ENCODE measurements at places on chromosomes 4 and X.
A peak's percentile ranks its signal among the peaks of the same experiment; 100 is the strongest.

- no peak for DNase-seq
Measured at GRCh38 chrX:131649741-131650140, 105.9 kb downstream of the OR13H1 start.

GRCh38 chrX:128781506-128781905 is 729.3 kb upstream of the ACTRT1 start:
- no peak for DNase-seq

GRCh38 chrX:130726661-130727060 is 176.3 kb downstream of the ENOX2 start:
- DNase-seq = peak; percentile 49

- DNase-seq = peak; percentile 18
Measured at GRCh38 chr4:38621028-38621684, 42.8 kb upstream of the KLF3 start.

DNA sequence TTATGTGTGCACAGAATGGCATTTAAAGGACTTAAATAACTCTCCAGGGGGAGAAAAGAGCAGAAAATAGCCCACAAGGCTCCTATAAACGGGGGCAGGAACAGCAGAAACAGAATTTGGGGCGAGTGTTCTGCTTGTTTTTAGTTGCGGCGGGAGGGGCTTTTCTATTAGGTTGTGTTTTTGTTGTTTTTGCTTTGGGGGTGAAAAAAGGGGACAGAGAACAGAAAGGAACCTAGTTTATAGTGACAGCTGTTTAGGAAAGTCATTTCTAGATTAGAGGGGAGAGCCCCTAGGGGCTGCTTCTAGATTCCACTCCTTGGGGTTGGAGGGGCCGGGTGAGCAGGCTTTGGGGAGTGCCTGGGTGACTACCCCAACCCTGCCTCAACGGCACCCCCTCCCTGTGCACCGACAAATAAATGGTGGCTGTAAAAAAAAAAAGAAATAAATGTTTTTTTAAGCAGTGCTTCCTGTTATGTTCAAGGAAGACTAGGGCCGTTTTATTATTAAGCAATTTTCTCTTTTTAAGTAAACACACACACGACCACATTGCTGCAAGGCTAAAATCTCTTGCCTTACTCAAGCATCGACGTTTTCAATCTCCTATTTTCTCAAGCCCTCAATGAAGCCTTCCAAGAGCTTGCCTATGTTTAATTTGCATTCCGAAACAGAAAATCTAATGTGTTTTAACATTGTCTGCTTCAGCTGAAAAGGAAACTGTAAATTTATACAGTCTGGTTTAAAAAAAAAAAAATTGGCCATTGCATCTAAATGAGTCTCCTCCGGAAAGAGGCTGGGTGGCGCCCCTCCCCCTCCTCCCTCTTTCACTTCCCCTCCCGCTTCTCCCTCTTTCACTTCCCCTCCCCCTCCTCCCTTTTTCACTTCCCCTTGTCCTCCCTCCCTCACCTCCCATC is 123.3 kb upstream of the TBL1X start:
- DNase-seq = peak; percentile 60

- no peak for DNase-seq
Measured at GRCh38 chr4:38815885-38816782, 11.5 kb upstream of the TLR1 start.

GRCh38 chr4:5166377-5166776 is 115.1 kb downstream of the STK32B start:
- DNase-seq = no peak

GRCh38 chr4:53744446-53745160 is 153.3 kb upstream of the LNX1 start:
- DNase-seq = no peak

DNA sequence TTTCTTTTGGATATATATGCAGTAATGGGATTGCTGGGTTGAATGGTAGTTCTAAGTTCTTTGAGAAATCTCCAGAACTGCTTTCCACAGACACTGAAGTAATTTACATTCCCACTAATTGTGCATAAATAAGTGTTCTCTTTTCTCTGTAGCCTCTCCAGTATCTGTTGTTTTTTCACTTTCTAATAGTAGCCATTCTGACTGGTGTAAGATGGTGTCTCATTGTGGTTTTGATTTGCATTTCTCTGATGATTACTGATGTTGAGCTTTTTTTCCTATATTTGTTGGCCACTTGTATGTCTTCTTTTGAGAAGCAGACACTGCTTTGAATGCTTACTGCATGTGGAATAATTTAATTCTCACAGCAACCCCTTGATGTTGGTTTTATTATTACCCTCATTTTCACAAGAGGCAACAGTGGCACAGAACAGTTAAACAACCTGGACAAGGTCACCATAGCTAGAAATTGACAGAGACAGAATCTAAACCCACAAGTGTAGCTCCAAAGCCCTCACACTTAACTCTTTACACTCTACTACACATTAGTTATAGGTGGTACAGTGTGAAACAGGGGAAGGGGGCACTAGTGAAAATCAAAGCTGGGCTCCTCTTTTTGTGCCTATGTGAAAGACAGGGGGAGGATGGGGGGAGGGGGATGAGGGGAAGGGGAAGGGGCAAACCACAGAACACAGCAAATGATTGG is 96.1 kb downstream of the REELD1 start:
- DNase-seq = no peak

- no peak for DNase-seq
Measured at GRCh38 chr4:187064033-187064432, 340.4 kb upstream of the FAT1 start.

DNA sequence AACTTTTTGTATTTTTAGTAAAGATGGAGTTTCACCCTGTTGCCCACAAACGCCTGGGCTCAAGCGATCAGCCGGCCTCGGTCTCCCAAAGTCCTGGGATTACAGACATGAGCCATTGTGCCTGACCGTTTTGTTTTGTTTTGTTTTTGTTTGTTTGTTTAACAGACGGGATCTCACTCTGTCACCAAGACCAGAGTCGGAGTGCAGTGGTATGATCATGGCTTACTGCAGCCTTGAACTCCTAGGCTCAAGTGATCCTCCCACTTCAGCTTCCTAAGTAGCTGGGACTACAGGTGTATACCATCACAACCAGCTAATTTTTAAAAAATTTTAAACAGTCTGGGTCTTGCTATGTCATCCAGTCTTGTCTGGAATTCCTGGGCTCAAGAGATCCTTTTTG is 53.5 kb downstream of the FNIP2 start:
- no peak for DNase-seq

- DNase-seq = no peak
Measured at GRCh38 chrX:20042221-20042620, 51.4 kb upstream of the BCLAF3 start.

GRCh38 chr4:165668694-165669093 is 204.3 kb upstream of the TLL1 start:
- DNase-seq = peak; percentile 7

DNA sequence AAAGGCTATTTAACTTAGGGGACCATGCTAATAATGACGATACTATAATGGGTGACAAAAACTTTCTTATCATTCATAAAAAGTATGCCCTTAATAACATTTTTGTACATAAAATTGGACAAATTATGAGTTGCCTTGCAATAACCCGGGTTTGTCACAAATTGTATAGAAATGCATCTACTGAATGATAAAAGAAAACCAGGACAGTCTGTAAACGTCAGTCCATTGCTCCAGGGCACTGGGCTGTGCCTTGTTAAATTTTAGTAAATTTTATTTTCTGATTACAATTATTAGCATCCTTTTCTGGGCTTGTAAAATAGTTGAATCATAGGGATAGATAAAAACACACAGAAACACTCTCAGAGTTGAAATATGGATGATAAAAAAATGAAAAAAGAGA is 778.3 kb downstream of the RAPGEF2 start:
- DNase-seq = no peak

GRCh38 chrX:98207947-98208346 is 1324.2 kb downstream of the RPA4 start:
- no peak for DNase-seq

DNA sequence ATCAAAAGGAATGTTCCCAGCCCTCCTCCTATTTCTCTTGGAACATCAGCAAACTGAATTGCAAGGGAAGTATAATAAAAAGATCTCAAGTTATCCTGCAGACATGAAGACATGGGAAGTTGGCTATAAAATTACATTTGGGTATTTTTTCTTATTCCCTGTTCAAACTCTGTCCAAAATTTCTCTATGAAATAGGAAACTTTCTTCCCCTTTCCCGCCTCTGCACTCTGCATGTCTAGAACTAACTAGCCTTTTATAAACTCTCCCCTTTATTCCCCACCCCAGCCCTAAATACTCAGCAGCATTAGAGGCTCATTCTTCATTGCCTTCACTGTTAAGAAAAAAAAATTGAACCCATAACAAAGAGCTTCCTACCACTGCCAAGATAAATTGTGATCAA is 126.7 kb upstream of the EDNRA start:
- DNase-seq = no peak

DNA sequence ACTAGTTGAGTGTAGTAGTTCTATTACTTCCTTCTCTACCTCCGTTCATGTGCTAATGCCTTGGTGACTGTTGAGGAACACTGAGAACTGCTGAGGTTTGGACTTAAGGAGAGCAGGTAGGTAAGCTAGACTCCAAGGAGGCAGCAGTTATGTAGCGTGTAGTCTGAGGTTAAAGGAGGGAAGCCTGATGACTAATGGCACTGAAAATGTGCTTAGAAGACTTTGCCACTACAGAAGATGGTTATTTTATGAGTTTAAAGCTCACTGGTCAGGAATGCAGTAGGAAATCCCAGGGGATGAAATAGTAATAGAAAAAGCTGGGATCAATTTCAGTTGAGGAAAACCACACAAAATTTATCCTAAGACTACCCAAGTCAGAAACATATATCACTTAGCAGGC is 1077.3 kb downstream of the RAPGEF2 start:
- DNase-seq = no peak

DNA sequence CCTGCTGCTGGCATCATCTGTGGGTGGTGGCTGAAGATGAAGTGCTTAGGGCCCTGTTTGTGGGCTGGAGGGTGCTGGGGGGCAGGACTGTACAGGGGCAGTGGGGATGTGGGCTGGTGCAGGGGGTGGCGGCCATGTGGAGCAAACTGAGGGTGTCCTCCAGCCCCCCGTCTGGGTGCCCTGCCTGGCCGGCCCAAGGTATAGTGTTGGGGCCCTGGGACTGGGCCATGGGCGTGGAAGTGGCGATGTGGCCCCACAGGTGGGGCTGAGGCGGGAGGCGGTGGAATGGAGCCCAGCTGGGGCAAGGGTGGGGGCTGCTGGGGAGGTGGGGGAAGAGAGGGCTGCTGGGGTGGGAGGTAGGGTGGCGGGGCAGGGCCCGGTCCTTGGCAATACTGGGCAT is 9.5 kb upstream of the KDM5C start:
- no peak for DNase-seq

GRCh38 chr4:170017252-170017651 is 8.9 kb downstream of the MFAP3L start:
- no peak for DNase-seq

DNA sequence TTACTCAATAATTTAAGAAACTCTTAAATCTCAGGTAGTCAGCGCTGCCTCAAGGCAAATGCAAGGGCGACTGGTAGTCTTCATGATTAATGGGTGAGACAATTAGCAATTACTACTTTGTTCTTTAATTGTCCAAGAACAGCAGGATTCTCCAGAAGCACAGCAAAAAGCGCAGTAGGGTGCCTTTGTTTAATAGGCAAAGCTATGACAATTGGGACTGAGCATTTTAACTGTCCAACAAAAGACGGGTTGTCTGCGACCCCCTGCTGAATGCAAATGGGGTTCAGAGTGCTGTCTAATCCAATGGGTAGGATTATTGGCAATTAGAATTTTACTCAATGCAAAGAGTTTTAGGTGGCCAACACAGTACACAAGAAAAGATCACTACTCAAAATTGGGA is 286.1 kb downstream of the CHIC1 start:
- DNase-seq = no peak

- no peak for DNase-seq
Measured at GRCh38 chr4:83489711-83490326, 4.9 kb upstream of the ABRAXAS1 start.

DNA sequence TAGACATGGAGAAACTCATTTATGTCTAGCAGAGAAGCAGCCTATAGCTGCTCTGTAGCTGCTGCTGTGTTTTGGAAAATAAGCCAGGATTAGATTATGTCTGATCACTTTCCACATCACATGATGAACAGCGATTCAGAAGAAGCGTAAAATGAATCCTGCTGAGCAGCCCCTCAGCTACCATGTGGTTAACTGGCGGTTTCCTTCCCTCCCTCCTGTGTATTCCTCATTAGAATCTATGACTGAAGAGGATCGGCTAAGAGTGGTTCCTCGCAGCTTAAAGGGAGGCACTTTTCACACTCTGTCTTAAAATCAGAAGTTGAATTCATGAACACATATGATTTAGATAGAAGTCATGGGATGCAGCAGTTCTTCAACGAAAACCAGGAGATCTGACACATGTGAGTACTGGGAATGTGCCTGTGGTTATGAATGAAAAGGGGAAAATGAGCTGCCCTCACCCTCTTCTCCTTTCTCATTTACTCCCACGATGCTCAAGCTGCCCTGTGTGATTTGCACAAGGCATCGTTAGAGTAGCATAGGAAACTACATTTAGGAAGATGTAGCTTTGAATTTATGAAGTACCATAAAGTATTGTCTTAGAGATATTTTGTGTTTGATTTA is at the start of gene PPEF1:
Gene PPEF1, plus strand, starts transcription at position 220 of the 624 bp plus-strand sequence. Its CDS starts 136 bp downstream, at position 356.
- DNase-seq = no peak

DNA sequence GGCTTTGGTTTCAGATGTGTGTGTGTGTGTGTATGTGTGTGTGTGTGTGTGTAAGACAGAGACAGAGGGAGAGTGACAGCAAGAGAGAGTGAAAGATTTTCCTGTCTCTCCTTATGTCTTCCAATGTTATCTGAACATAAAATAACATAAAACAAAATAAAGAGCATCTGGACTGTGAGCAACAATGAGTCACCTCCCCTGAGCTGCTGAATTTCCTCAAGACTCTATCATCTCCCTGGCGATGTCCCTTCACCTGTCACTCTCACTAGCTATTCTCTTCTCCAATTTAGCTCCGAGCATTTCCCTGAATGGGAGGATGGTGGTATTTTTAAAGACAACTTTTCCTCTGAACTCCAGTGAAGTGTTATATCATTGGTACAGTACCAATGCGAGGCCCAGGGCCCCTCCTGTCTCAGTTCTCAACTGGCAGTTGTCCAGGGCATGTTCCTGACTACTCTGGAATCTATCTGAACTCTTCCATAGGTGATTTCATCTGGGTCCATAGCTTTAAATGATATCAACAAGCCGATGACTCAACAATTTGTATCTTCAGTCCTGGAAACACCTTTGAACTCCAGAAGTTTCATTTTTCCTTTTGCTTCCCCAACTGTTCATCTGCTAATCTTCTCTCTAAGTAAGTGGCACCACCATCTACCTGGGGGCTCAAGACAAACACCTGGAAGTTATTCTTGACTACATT is 195.0 kb upstream of the CLNK start:
- DNase-seq = no peak

- no peak for DNase-seq
Measured at GRCh38 chrX:44770121-44770520, 73.7 kb upstream of the DUSP21 start.

GRCh38 chrX:45774961-45775360 is 574.3 kb upstream of the DIPK2B start:
- DNase-seq = peak; percentile 86

GRCh38 chrX:17473021-17473420 is 98.0 kb downstream of the NHS start:
- no peak for DNase-seq

- DNase-seq = peak; percentile 29
Measured at GRCh38 chrX:154458116-154458953, at the start of gene PLXNA3. TSS of gene PLXNA3 (plus strand) at chrX:154458281. CDS start at chrX:154460184, 1,903 bp downstream.

GRCh38 chrX:121308276-121308805 is 260.9 kb downstream of the GLUD2 start:
- peak; percentile 42 for DNase-seq

Measured in EL (cell line).